Camera-type eye (tissue), 1 donor: ENCODE measurements at places on chromosomes 12 and 14. TPM values are rescaled to one million over a fixed set of nuclear protein-coding genes. Genes with fewer than 3 reads are reported as not detected.

The KRT75 gene
- 0.71 TPM for total RNA-seq

The ENDOU gene
- 1.4 TPM for total RNA-seq

The MYH7 gene
- 69.1 TPM for total RNA-seq

The VRTN gene
- not detected for total RNA-seq

The KRT6C gene
- total RNA-seq = not detected
